ENCODE measurements at places on chromosomes 12 and 14.

DNA sequence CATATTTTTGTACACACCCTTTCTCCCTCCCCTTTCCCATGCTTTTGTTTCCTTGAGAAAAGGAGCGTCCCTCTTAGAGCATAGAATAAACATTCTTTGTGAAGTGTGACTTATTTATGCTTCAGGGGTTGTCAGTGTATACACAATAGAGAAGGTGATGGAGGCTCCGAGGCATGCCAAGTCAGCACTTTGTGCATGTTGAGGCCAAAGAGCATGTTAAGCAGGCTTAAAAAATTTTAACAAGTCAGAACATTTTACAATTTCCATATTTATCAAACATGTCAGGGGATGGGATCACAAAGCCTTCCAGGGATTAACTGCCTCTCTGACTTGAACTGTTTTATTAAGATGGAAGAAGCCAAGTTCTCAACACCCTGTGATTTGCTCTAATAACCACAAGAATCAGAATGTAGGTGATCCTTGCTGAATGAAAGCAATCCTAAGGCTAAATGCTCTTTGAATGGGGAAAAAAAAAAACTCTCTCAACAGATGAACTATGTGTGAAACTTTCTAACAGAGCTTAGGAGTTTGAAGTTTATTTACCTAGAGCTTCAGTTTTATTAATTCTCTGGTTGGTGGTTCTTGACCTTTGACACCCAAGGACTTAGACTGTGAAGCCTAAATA is 223.1 kb downstream of the RAD51B start:
- no peak for DNase-seq

DNA sequence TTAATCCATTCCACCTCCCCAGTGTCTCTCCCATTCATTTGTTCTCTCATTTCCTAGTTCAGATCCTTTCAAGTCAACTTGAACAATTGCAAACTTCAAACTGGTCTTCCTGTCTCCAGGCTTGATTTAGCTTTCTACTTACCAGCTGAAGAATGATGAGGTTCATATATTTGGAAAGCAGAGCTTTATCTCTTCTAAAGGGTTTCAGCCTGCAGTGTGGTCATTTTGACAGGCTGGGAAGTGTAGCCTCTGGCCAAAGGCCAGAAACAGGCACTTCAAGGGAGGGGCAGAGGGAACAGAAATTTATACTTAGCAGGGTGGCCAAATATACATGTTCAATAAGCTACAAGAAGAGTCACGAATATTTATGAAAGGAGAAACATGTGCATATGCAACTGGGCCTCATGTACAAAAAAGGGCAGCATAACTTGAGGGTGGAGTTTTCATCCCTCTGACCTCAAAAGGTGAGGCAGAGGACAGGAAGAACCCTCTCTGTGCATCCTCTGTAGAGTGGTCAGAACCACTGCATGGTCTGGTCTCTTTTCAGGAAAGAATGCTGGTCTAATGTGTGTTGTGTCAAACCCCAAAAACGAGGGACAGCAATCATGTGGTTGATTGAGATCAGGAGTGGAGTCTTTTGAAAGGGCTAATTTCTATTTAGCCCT is 34.0 kb upstream of the HECTD1 start:
- no peak for DNase-seq

DNA sequence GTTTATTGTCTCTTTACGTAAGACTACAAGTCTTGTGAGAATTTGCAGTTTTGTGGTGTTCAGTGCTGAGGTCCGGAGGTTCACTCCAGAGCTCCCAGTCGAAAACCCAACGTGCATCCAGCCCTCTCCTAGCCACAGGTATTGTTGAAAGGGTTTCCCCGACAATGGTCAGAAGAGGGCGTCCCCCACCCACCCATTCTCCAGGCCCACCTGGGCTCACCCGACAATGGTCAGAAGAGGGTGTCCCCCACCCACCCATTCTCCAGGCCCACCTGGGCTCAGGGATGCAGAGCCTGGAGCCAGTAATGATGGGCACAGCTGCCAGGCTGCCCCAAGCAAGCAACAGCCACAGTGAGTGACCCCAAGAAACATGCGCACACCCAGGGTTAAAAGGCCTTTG is 126.8 kb upstream of the EVL start:
- no peak for DNase-seq

DNA sequence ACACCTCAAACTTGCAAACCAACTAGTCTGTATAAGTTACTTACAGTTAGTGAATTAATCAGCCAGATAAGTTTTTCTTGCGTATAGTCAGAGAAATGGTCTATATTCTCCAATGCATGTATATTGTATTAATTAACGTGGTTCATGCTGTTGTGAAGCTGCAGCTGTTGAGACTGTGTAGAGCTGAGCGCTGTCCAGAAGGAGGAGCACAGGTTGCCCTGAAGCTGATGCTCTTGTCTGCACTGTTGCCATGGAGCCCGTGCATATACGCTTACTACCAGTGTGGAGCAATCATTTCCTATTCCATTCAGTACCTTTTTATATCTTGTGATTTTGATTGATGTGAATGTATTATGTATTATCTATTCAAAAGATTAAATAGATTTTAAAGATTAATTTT is 74.3 kb upstream of the ARID2 start:
- no peak for DNase-seq

DNA sequence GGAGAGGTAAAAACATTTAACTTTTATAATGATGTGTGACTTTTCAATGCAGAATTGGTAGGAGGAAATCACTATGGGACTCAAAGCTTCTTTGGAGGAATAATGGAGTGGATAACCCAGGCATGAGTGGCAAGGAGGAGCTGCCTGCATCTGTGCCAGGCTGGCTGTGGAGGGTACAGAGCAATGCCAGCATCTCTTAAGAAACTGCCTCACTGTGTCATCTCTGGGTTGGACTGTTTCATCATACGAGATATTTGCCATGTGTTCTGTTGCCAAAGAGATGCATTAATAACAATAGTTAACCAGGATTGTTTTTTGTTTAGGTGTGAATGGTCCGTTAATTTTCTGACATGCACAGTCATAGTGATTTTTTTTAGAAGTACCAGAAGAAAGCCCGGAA is 183.7 kb upstream of the NTF3 start:
- DNase-seq, result no peak

- no peak for DNase-seq
Measured at GRCh38 chr14:99571303-99571986, 32.6 kb downstream of the CCDC85C start.

DNA sequence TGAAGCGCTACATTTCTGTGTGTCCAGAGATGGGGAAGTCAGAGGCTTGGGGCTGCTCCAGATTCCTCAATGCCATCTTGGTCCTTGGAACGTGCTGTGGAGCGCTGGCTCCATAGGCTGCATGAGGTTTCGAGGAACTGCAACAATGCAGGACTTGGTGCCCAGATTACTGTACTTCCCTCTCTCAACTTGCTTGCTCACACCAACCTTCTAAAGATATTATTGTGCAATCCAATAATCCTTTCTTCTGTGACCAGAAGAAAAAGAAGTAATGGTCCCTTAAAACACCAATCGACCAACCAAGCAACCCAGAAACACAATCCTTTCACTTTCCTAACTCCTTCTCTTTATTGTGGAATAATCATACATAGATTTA is 3.7 kb downstream of the PRICKLE1 start:
- DNase-seq, result no peak

GRCh38 chr14:50955373-50956043 is 11.2 kb upstream of the PYGL start:
- peak; percentile 88 for DNase-seq

DNA sequence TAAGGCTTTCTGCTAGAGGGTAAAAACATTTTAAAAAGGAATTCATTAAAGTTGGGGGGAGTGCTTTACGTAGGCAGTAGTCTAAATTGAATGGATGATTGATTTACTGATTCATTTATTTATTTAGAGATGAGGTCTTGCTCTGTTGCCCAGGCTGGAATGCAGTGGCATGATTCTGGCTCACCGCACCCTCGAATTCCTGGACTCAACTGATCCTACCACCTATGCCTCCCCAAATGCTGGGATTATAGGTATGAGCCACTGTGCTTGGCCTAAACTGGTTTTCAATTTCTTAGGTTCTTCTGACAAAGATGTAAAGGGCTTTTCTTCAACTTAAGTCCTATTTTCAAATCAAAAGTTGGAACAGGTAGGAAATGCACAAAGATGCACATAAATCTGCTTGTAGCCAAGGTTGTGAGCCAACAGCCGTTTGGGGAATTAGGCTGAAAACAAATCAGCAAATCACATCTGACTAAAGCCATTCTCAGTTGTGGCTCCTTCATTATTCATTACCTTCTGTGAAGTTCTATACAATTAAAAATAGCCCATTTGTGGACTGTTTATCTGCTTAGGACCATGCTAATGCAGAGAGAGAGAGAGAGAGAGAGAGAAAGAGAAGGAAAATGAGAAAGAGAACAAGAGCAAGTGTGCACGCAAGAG is 218.0 kb downstream of the PPM1H start:
- no peak for DNase-seq

DNA sequence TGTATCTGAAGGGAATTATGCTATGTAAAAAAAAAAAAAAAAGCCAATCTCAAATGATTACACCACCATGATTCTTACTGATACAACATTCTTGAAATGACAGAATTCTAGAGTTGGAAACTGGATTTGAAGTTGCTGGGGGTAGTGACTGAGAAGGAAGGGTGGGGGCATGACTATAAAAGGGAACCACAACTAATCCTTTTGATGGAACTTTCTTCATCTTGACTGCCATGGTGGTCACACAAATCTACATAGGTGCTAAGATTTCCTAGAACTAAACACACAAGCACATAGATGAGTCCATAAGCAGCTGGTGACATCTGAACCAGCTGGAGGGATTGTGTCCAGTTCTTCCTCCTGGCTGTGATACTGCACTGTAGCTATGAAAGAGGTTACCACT is 51.4 kb downstream of the CLMN start:
- no peak for DNase-seq

Data from vagina (tissue), 2 donors.